H1 (cell line): ENCODE measurements at places on chromosomes 1 and 21.

DNA sequence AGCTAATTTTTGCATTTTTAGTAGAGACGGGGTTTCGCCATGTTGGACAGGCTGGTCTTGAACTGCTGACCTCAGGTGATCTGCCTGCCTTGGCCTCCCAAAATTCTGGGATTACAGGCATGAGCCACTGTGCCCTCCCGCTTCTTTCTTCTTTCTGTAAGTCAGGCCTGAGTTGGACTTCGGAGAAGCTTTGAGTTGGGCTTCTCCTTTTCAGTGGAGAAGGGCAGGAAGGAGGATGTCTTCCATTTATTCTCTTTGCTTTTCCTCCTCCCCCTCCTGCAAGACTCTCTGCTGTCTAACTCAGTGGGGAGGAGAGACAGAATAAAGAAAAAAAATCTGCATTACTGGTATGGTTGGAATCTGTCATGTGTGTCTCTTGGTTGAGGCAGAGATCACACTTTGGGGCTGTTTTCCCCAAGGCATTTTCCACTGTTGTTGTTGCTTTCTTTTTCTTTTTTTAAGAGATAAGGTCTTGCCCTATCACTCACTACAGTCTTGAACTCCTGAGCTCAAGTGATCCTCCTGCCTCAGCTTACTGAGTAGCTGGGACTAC, 13.2 kb upstream of the DEGS1 start:
- DNase-seq = no peak

DNA sequence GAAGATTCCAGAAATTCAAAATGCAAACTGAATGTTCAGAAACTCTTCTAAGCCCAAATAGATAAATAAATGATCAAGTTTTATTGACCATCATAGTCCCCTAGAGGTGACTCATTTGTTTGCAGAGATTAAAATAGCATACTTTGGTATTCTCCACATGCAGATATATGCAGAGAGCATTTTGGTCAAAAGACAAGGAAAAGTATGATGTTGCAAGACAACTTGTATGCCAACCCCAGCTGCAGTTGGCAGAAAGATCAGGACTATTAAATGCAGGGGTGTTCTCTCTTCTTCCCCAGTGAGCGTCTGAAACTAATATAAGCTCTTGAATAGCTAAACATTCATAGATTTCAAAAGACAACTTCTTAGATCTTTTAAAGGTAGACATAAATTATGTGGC, 404.9 kb downstream of the LTN1 start:
- DNase-seq = no peak

DNA sequence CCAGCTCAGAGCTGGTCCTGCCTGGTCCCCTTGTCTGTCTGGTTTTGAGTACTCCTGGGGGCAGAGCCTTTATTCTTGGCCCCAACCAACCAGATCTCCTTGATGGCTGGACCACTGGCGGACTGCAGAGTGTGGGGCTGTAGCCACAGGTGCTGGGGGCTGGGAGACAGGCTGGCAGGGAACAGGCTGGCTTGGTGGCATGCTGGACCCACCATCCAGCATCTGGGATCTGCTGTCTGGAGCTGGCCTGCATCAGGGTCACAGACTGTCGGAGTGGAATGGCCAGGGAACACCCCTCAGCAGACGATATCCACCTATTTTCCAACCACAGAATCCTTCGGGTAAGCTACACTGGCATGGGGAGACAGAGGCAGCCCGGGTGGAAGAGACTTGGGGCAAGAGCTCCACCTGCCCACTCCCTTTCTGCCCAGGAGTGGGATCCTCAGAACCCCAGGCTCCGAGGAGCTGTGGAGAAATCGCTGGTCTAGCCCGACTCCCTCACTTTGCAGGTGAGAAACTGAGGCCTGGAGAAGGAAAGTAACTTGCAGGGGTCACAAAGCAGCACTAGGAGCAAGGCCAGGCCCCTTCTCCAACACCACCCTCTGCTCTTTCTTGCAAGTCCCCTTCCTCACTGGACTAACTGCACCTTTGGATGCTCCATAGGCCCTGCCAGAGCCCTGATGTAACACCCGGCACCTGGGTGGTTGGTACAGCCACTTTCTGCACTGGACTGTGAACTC, 40.6 kb downstream of the TNNT2 start:
- no peak for DNase-seq

- DNase-seq = peak; percentile 88
Observed at GRCh38 chr1:41492341-41492848, 7.9 kb upstream of the EDN2 start.

GRCh38 chr1:218772575-218772974, 401.1 kb upstream of the LYPLAL1 start:
- no peak for DNase-seq

DNA sequence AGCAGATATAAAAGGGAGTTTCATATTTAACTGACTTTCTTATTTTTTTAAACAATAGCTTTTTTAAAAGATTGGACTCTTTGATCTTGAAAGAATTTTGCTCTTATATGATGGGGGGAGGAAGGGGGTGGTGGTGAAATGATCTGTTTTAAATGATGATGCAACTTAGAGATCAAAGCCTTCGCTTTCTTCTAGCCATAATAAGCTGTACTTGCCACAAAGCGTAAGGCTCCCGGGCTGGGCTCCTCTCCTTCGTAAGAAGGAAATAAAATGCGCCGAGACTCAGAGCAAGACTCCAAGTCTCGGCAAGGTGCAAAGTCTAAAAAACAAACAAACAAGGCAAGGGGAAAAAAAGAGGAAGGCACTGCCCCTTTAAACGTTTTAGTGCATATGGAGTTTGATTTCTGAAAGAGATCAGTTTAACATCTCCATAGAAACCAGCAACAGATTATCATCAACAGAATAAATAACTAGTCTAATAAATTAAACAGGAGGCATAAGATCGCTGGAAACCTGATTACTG, 3.3 kb downstream of the CASZ1 start:
- DNase-seq = no peak

DNA sequence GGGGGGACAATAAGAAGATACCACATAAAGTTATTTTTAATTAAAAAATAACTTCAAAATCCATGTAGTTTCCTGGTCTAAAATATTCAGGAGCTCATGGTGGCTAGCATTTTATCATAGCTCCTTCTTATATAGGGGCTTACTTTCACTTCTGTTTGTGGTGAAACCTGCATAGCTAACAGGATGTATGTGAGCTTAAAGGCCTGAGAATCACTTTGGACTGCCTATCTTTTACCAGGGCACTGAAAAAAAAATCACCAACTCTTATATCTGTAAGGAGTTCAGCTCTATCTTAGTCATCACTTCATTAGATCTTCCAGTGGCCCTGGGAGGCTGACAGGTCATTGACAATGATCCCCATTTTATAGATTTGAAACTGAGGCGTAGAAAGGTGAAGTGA, 21.3 kb downstream of the UROD start:
- no peak for DNase-seq

GRCh38 chr1:229271448-229272159, 693 bp downstream of the RAB4A start:
- no peak for DNase-seq

DNA sequence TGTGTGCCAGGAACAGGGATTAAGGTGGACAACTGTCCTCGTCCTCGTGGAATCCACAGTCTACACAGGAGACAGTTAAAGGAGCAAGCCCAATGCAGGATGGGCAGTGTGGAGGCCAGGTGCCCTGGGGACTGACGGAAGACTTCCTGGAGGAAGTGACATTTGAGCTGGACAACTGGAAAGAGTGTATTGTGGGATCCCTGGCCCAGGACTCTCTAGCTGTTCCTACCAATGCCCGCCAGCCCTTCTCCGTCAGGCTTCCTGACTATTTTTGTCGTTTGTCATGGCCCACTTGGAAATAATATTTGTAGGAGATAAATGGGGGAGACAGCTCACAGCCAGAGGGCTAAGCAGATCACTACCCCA, 235.3 kb downstream of the TOMM20 start:
- DNase-seq = no peak

- DNase-seq = no peak
Observed at GRCh38 chr21:43632373-43632905, 26.8 kb downstream of the HSF2BP start.

- no peak for DNase-seq
Observed at GRCh38 chr1:193417945-193418744, 231.7 kb upstream of the B3GALT2 start.

- no peak for DNase-seq
Observed at GRCh38 chr21:40972151-40972550, 125.2 kb upstream of the DSCAM start.
